ENCODE measurements at places on chromosomes 3 and 15.

GRCh38 chr3:146777941-146778340 is 172.8 kb upstream of the PLSCR5 start:
- no peak for DNase-seq

DNA sequence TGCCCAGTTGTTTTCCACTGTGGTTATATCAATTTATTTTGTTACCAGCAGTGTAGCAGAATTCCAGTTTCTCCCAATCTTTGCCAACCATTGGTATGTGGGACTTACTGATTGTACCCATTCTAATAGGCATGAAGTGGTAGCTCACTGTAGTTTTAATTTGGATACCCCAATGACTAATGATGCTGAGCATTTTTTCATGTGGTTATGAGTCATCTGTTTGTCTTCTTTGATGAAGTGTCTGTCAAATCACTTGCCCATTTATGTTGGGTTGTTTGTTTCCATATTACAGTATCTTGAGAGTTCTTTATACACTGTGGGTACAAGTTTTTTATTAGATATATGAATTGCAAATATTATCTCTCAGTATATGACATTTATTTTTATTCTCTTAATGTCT is 644.3 kb downstream of the NR2F2 start:
- no peak for DNase-seq

DNA sequence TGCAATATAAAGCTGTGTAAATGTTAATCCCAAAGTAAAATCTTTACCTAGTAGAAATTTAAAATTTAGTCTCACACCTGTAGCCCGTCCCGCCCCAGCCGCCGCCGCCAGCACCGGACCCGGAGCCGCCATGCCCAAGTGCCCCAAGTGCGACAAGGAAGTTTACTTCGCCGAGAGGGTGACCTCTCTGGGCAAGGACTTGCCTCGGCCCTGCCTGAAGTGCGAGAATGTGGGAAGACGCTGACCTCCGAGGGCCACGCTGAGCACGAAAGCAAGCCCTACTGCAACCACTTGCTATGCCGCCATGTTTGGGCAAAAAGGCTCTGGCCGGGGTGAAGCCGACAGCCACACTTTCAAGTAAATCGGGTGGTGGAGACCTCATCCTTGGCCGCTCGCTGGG is 22.1 kb upstream of the TOP2B start:
- no peak for DNase-seq

DNA sequence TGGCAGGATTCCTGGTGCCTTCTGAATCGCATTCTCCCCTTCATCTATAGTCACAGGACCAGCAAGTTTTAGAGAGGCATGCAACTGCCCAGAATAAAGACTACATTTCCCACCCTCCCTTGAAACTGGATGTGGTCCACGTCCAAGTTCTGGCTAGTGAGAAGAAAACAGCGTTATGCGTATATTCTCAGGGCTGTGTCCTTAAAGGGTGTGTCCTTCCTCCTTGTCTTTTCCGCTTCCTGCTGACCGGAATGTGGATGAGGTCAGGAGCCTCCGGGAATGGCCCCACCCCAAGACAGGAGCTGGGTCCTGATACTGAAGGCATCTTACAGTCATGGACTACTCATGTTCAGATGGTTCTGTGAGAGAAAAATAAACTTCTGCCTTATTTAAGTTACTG is 20.2 kb downstream of the CHST2 start:
- DNase-seq, result no peak

GRCh38 chr15:69593488-69593887 is 140.9 kb downstream of the RPLP1 start:
- no peak for DNase-seq

- DNase-seq, result no peak
Measured at GRCh38 chr3:11076711-11077110, 77.6 kb upstream of the HRH1 start.

DNA sequence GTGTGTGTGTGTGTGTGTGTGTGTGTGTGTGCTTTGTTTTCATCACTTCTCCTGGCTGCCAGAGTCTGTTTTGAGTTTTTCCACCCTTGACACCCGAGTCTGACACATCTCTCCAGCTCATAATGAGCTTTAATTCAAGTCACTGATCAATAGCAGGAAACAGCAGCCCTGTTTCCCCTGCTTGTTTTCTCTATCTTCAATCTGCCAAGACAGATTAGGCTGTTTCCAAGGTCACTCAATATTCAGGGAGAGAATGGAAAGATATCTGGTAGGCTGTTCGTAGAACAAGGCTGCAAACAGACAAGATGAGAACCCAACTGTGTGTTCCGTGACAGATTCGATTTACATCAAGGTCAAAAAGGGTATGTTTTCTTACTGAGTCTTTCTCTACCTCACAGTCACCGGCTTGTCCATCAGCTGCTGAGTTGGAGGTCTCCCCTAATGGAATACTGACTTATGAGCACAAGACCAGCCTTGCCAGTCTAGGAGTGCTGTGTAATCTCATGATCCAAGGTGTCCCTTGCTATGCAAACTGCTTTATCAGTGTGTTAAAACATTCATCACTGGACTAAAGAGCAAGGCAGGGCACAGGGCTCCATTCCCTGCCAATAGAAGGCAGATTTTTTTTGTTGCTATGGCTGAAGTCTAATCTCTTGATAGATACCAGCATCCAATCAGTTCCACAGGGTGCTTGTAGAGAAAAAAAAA is 187.9 kb upstream of the LMCD1 start:
- no peak for DNase-seq

- DNase-seq, result no peak
Measured at GRCh38 chr15:62966294-62967078, 76.1 kb upstream of the TPM1 start.

DNA sequence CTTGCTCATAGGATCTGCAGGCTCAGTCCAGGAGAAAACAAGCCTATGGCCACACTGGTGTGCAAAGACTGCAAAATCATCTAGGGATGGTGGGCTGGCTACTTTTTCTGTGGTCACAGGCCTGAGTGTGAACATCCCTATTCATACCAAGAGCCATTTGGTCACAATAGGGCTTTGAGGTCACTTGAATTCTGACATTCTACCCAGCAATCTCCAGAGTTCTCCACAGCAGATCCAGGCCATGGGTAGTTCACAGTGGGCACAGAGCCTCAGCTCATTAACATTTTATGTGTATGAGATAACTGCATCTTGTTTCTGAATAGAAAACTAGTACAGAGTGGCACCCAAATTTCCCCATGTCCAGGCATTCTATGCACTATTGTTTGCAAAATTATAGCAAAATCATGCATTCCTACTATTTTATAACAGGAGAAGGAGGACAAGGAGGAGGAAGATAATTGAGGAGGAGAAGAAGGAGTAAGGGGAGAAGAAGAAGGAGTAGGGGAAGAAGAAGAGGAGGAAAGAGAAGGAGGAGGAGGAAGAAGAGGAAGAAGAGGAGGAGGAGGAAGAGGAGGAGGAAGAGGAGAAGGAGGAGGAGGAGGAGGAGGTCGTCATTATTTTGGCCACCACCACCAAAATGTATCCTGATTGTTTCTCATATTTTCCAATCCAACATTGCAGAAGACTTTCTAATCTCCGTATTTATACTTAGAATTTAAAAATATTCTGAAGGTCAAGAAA is 129.0 kb downstream of the SEMA6D start:
- no peak for DNase-seq

- no peak for DNase-seq
Measured at GRCh38 chr3:65742914-65743313, 295.8 kb downstream of the MAGI1 start.

GRCh38 chr3:76203578-76203977 is 418.2 kb upstream of the ZNF717 start:
- DNase-seq, result no peak

DNA sequence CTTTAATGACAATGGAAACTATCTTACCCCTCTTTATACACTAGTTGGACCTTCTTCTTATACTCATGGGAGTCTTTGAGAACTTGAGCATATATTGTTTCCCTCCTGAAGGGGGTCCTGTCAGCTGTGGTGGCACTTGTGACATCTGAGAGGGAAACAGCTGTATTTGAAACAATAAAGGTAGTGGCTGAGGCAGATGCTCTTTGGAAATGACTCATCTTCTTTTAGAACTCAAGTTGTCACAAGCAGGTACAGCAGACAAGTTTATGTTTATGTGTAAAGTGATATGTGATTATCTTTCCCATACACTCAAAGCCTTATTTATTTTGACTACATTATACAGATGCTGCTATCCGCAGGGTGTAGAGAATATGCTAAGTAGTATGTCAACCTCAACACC is 220.0 kb upstream of the GRM7 start:
- DNase-seq, result no peak

DNA sequence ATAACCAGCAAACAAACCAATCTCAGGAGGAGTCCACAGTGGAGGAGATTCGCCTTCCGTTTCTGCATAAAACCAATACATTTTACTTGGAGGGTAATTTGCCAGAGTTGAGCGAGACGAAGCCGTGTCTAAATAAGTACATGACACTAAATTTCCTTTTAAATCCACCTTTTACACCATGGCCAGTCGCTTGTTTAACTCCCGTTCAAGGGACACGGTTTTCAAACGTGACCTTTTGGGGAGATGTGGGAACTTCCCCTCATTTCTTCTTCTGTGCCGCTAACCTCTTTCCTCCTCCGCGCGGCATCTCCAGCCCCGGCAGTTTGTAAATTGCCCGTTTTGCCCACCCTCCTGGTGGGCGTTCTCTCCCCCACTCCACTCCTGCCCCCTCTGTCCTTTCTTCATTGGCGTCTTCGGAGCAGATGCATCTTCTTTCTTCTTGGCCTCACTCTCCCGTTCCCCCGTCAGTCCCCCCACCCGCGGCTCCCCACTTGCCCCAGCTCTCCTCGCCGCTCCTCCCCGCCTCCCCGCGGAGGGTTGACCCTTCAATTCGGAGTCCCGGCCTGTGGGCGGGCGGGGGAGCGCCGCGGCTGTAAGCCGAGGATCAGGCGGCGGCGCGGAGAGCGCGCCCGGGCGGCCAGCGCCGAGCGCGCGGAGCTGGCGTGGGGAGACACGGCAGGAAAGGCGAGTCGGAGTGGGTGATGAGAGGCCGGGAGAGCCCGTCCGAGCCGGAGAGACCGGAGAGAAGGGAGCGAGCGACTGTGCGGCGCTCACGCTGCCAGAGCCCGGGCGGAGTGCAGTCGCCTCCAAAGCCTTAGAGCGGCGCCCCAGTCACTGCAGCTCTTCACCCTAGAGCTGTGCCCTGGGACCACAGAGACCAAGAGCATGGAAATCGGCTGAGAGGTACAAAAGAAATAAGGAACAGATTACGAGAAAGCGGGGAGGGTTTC is at the start of gene NLGN1:
Gene NLGN1 (plus strand): TSS at position 584 of the 950 bp plus-strand sequence.
- peak; percentile 11 for DNase-seq

DNA sequence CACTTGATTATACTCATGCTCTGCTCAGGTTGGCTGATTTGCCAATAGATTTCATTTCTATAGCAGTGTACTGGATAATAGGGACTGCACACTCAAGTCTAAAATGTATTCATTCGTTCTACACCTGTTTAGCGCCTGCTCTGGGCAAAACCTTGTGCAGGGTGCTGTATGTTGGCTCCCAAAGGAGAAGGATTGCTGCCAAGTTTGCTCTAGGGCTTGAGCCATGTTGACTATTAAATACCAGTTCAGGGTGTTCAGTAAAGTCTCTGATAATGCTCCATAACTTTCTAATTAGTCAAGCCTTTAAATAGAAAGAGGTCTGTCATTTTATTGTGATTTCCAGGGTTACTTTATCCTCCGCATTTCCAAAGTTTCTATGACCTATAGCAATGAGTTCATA is 470.2 kb downstream of the MAGI1 start:
- DNase-seq, result no peak

DNA sequence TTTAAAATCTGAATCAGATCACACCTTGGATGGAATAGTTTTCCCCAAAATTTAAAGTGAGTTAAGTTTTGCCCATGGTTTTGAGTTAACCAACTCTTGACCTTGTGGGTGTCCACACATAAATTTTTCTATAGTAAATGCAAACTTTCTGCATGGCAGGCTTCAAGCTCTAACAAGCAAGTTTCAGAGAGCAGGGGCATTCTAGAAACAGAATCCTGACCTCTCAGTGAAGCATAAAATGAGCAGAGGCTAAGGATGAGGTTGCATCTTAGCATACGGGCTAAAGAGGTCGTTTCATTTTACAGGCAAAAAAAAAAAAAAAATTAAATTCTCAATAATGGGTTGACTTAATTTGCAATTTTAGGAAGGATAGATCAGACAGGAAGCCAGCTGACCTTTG is 32.1 kb downstream of the CDC25A start:
- no peak for DNase-seq
